Activated T-helper 2 cell treated with anti-CD3 and anti-CD28 coated beads, Interferon-gamma antibody, Interleukin-2, Interleukin-4, amounts not matched to agents 10 μg/mL and 5 μg/mL and 100 μg/mL, durations not matched to agents 14 hours and 24 hours and 36 hours (primary cell): ENCODE measurements at places on chromosomes 12 and 14.
A peak's percentile ranks its signal among the peaks of the same experiment; 100 is the strongest.

DNA sequence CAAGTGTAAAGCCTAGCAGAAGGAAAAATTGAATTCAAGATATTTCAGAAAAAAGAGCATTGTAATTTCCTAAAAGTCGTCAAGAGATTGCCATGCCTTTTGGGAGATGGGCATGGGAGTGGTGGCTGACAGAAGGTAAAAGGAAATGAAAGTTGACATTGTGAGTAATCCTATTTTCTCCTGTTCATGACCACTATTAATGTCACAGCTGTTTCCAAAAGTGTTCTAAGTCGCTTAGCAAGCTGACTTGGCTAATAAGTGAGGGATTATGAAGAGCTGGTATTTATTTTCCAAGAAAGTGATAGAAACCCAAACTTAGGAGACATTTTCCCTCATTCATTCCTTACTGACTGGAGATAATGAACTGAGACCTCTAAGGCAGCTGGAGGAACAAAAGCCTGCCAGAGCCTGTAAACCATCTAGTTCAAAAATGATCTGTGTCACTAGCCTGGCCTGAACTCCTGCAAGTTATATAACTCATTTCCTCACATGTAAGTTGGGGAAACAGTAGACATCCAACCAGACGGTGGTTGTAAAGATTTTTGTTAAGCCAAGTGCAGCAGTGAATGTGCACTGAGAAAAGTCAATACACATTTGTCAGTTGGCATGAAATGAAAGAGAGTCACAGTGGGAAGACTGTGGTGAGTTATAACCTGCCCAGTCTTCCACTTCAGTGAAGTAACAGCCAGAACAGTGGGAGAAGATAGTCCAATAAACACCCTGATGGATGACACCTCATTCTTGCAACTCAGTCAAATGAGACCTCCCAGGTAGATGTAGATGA lies 75.8 kb downstream of the DIO2 start:
- no peak for DNase-seq

- DNase-seq = no peak
Observed at GRCh38 chr12:12527820-12528296, 34.8 kb downstream of the DUSP16 start.

GRCh38 chr14:92625213-92625612 lies 111.6 kb downstream of the RIN3 start:
- no peak for DNase-seq

GRCh38 chr14:102085948-102086708 lies 716 bp downstream of the HSP90AA1 start:
- DNase-seq = peak; percentile 73

GRCh38 chr12:68507657-68508056 lies 103.0 kb upstream of the RAP1B start:
- no peak for DNase-seq

DNA sequence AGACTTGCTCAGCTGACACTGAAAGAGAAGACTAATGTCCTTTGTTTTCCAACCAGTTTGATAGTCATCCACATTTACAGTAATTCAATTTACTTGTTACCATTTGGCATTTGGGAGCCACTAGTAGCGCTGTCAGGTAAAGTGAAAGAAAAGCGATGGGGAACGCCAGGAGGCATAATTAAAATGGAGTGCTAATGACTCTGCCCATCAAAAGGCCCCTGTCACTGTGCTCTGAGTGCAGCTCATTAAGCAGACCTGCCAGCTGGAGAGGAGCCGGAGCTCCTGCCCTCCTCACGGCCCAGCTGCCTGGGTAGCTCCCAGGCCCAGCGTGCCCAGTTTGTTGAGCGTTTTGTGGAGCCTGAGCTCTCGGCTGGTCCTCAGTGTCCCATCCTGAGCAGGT lies 463.6 kb upstream of the CCDC196 start:
- DNase-seq = no peak

- no peak for DNase-seq
Observed at GRCh38 chr12:12822886-12823285, 9.7 kb downstream of the DDX47 start.

GRCh38 chr14:99095369-99095768 lies 176.6 kb downstream of the BCL11B start:
- DNase-seq = no peak

DNA sequence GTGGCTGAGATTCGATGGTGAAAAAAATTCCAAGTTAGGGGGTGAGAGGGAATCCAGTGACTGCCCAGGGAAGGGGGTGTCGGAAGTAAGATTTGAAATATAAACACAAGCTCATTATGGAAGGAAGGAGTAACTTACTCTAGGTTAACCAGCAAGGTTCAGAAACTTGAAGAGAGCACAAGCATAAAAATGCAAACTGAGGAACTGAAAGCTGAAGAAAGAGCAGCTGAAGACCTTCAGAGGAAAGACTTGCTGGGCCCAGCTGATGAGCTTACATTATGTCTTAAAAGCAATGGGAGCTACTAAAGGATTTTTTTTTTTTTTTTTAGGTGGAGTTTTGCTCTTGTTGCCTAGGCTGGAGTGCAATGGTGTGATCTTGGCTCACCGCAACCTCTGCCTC lies 189.7 kb upstream of the GRIN2B start:
- DNase-seq = no peak

DNA sequence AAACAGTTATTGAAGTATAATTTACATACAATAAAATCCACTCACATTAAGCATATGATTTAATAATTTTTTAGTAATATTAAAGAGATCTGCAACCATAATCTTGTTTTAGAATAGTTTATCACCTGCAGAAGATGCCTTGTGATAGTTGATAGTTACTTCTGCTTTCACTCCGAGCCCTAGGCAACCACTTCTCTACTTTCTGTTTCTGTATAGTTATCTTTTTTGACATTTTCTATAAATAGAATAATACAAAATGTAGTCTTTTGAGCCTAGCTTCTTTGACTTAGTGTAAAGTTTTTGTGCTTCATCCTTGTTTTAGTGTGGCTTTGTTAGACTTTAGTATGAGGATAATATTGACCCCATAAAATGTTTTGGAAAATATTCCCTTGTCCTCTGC lies 111.0 kb downstream of the MNAT1 start:
- no peak for DNase-seq

DNA sequence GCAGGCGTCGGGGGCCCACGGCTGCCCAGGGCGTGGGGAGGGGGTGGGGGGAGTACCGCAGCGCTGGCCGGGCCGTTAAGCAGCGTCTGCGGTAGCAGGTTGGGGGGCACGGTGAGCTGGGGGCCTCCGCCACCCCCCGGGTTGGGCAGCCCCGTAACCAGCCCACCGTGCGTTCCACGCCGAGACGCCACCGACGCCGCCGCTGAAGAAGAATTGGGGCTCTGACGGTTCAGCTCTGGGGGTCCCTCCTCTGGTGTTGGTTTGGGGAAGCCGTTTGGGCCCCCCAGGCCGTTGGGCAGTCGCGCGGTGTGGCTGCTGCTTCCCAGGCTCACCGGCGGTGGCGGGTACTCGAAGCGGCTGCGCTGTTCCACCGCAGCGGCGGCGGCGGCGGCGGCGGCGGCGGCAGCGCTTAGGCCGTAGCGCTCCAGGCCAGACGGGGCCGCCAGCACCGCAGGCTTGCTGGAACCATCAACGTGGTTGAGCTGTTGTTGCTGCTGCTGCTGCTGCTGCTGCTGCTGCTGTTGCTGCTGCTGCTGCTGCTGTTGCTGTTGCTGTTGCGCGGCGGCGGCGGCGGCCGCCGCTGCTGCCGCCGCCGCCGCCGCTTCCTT lies 1.5 kb downstream of the IRF2BPL start:
- DNase-seq = peak; percentile 42

GRCh38 chr12:4943067-4943937 lies 33.6 kb downstream of the KCNA1 start:
- DNase-seq = no peak

DNA sequence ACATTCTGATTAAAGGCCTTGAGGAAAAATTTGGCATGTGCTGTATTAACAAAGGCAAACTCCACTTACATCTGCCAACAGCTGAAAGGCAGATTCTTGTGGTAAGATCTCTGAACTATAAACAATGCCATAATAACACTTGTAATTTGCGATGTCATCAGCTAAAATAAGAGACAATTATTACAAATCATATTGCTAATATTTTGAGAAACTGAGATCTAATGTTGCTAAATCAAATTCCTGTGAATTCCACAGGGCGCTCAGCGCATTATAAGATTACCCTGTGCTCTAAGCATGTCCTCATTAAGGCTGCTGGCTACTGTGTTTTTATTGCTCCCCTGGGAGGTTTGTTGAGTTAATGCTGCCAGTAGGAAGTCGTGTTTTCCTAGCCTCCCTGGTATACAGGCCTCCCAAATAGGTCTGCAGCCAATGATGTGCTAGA lies 244.8 kb downstream of the DACT1 start:
- no peak for DNase-seq

GRCh38 chr14:22839159-22839779 lies 2.9 kb downstream of the MMP14 start:
- no peak for DNase-seq

GRCh38 chr12:57005980-57006808 lies at the start of gene ZBTB39:
Gene ZBTB39, minus strand, starts transcription at chr12:57006546. Its CDS starts 1,629 bp downstream, at chr12:57004917.
- DNase-seq = peak; percentile 60

GRCh38 chr12:64362721-64363305 lies 27.7 kb downstream of the C12orf56 start:
- no peak for DNase-seq

GRCh38 chr12:80857311-80857710 lies 80.4 kb downstream of the LIN7A start:
- no peak for DNase-seq

DNA sequence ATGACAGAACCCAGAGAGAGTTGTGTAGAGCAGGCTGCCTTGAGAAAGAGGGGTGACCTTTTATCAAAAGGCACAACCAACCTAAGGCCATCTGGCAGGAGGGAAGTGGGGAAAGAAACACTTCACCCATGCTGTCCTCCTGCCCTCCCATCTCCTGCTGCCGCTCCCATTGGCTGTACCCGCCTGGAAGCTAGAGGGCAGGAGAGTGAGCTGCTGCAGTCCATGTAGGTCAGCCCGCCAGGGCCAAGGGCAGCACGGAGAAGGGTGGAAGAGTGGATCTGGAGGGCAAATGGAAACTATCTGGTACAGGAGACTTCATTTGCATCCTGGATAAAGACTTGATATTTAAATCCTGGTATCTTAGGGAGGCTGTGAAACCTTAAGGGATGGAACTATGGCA lies 11.5 kb upstream of the CABP1 start:
- DNase-seq = no peak

DNA sequence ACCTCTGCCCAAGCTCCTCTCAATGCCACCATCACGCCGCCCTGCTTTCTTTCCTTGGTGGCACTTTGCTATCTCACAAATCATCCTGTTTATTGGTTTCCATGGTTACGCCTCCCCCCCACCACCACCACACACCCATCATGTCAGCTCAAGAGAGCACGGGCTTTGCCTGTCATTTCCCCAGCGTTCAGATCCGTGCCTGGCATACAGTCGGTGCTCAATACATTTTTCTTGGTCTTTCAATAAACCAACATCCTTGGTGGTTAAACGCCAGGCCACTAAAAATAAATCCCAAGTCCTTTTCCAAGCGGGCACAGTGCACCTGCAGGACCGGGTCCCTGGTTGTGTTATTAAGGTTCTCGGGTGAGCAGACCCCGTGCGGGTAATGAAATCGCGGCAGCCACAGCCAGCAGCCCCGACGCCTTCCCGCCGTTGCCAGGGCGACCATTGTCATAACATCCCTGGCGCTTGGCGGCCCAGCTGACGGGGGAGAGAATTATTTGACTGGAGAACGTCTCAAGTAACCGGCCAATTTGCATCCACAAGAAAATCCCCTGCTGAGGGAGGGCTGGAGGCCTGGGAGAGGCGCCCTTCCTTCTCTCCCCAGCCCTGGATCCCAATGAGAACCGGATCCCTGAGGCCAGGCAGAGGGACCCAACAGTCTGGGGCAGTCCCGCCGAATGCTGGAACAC lies 92.9 kb downstream of the KSR2 start:
- no peak for DNase-seq

- no peak for DNase-seq
Observed at GRCh38 chr12:15193946-15194345, 27.3 kb downstream of the RERG start.

DNA sequence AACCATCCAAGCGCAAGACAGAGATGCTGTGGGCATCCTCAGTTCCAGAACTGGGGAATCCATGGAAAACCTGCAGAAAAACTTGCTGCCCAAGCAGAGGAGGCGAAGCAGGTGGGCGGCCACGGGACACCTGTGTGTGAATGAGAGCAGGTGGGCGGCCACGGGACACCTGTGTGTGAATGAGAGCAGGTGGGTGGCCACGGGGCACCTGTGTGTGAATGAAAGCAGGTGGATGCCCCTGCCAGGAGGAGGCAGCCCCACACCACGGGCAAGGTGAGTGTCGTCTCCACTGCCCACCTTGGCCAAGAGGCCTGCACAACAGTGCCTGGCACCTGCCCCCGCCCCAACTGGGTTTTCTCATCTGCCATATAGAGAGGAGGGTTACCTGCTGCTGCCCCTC lies 59.2 kb downstream of the GSC start:
- no peak for DNase-seq

DNA sequence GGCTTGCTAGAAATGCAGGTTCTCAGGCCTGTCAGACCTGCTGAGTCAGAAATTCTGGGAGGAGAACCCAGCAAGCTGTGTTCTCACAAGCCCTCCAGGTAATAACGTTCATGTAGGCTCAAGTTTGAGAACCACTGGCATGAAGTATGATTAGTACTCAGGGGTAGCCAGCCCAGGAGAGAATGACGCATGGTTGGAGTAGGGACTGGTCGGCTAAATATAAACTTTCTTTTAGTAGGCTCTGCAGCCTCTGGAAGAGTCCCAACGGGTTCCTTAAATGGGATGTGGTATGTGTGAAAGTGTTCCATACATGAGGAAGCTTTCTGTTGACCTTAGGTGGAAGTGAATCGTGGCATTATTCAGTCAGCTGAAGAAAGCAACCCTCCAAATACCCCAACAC lies 209.3 kb downstream of the SLC41A2 start:
- DNase-seq = no peak

- DNase-seq = no peak
Observed at GRCh38 chr12:95759718-95760117, 30.8 kb downstream of the NTN4 start.

- DNase-seq = no peak
Observed at GRCh38 chr14:92561906-92562479, 48.4 kb downstream of the RIN3 start.

DNA sequence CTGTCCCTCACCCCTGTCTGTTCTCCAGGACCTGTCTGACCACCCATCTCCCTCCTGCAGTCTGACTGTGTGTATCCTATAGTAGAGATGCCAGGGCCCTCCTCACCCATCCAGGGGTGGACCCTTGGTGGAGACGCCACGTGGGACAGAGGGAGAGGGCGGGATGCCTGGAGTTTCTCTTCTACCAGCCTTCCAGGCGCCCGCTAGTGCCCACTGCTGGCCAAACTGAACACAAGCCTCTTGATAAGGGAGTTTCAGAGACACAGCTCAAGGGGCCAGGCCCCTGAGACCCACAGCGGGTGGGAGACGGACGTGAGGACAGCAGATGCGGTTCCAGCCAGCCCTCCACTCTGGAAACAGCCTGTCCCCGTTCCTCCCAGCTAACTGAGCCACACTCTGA lies 147.3 kb downstream of the RBM19 start:
- DNase-seq = no peak

- DNase-seq = no peak
Observed at GRCh38 chr12:113129664-113130456, 5.7 kb downstream of the RASAL1 start.

DNA sequence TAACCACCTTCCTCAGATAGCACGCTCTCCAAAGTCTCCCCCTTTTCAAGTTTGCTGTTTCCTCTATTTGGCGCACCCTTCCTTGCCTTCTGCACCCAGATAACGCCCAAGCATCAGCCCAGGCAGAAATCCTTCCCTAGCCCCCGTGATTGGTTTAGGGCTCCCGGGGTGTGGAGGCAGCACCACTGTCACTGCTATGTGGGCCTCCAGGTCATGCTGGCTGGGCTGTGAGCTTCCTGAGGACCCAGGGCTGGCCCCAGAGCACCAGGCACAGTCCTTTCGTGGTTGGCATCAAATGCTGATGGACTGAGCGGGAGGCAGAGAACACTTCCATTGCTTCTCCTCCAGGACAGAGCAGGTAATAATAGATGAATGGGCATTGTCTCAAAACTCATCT lies 311.4 kb downstream of the BCL11B start:
- no peak for DNase-seq
